ENCODE measurements at places on chromosomes 12 and 14.
A peak's percentile ranks its signal among the peaks of the same experiment; 100 is the strongest.

DNA sequence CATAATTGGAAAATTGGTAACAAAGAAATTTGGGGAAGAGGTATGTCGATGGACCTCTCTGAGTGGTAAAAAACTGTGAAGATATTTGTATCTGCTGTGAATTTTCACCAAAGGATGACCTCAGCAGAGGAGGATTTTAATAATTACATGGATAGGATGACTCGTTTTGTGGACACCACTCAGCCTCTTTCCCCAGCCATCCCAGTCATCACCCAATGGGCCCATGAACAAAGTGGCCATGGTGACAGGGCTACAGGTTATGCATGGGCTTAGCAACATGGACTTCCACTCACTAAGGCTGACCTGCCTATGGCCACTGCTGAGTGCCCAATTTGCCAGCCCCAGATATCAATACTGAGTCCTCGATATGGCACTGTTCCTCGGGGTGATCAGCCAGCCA lies 577.5 kb upstream of the FBXO33 start:
- DNase-seq: no peak

DNA sequence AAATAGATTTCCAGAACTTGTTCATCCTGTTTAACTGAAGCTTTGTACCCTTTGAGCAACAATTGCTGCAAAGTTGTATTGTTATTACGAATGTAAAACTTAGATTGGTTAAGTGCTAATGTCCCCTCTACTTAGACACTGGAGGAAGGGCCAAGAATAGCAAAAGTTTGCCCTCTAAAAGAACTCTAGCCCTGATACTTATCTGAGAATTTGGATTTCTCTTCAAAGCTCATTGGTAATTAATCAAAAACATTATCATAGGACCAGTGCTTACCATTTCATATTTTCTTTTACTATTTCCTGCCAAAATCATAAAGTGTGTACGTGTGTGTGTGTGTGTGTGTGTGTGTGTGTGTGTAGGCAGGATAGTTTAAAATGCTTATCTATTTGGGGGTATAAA lies 58.2 kb downstream of the LMNTD1 start:
- DNase-seq: no peak

GRCh38 chr12:124311292-124312109 lies 16.6 kb downstream of the RFLNA start:
- DNase-seq: no peak

- peak; percentile 68 for DNase-seq
Observed at GRCh38 chr12:27779920-27780611, at the start of the genes KLHL42 and MANSC4. TSS of gene KLHL42 (plus strand) at chr12:27780233. CDS start at chr12:27780331, 98 bp downstream. TSS of gene MANSC4 (minus strand) at chr12:27780236. CDS start at chr12:27771276, 8,960 bp downstream.

DNA sequence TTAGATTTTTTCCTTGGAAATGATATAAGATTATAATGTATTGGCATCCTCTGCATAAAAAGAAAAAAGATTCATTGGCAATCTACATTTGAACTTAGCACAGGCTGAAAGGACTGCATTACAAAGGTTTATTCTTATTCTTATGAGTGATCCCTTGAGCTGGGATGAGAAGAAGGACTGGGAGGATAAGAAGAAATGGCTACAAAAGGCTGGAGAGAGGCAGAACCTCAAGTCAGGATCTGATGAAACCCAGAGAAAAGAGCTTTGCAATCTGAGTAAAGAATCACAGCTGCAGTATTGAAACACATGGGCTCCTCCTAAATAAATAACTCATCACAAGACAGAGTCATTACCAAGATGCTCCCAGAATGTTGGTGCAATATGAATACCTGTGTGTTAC lies 1635.4 kb upstream of the FLRT2 start:
- no peak for DNase-seq

GRCh38 chr12:121202407-121203355 lies 7.2 kb upstream of the P2RX4 start:
- no peak for DNase-seq
